ENCODE measurements at places on chromosomes 7 and 10.
A peak's percentile ranks its signal among the peaks of the same experiment; 100 is the strongest.

DNA sequence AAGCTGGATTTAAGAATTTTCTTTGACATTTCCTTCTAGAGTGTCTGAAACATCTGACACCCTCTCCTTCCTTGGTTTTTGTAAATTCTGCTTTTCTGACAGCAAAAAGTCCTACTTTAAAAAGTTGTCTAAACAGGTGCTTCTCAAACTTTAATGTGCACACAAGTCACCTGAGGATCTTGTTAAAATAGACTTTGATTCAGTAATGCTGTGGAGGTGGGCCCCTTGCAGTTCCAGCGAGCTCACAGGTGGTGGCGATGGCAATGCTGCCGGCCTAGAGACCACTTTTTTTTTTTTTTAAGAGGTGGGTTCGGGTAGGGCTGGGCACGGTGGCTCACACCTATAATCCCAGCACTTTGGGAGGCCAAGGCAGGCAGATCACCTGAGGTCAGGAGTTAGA is 77.1 kb downstream of the ABCC2 start:
- H3K27me3 ChIP-seq, result peaks cover 43% of the 10 kb centered on the region
- no peaks in the 10 kb centered on the region for H3K4me1 ChIP-seq
- no peak overlapping the region for H3K27ac ChIP-seq
- H3K4me3 ChIP-seq, result no peak overlapping the region
- no peak for DNase-seq

- DNase-seq, result no peak
- no peak overlapping the region for H3K27ac ChIP-seq
- H3K27me3 ChIP-seq, result peaks cover 4% of the 10 kb centered on the region
Observed at GRCh38 chr7:83643739-83644138, 5.2 kb downstream of the SEMA3E start.

GRCh38 chr7:2478800-2479199 is 2.6 kb upstream of the GRIFIN start:
- H3K4me3 ChIP-seq, result no peak overlapping the region
- H3K36me3 ChIP-seq, result no peaks in the 10 kb centered on the region

DNA sequence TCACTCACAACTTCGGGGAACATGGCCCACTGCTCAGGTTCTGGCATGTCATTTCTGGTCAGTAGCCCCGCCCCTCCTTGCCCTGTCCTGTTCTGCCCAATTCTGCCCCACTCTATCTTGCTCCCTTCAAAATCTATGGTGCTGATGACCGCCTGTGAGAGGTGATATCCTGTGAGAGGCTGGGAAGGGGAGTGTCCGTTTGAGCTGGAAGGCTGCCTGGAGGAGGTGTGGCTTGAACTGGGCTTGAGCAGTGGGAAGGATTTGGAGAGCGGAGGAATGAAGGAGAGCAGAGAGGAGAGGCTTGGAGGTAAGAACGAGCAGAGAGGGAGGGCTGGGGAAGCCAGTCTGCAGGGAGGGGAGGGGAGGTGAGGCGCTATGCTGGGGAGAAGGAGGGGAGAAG is 145.3 kb downstream of the RPS24 start:
- H3K27ac ChIP-seq, result no peak overlapping the region
- H3K4me3 ChIP-seq, result no peak overlapping the region
- no peaks in the 10 kb centered on the region for H3K4me1 ChIP-seq
- no peak for DNase-seq

- H3K4me3 ChIP-seq, result peak overlapping the region; percentile 43
- peaks cover 9% of the 10 kb centered on the region for H3K36me3 ChIP-seq
- peak overlapping the region; percentile 21 for H3K27ac ChIP-seq
- H3K27me3 ChIP-seq, result peaks cover 6% of the 10 kb centered on the region
- H3K4me1 ChIP-seq, result peaks cover 34% of the 10 kb centered on the region
Observed at GRCh38 chr7:50281680-50282445, 22.7 kb upstream of the IKZF1 start.

DNA sequence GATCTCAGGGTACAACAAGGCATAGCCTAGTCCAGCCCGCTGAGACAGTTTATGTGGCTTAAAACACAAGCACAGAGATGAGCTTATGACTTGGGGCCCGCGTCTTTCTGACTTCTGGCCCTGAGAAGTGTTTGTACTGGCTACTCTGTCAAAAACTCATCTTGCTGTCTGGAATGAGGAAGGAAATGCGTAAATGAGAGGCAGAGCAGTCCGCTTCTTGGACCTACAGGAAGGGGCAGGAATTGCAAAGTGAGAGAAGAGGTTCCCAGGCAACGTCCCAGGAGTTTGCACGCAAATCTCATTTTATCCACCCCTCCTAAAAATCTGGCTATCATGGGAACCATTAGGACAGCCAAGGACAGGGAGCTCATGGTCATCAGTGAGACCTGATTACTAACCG is 5.5 kb downstream of the ANXA11 start:
- no peak overlapping the region for H3K27ac ChIP-seq
- DNase-seq, result no peak
- H3K27me3 ChIP-seq, result no peaks in the 10 kb centered on the region
- H3K4me3 ChIP-seq, result no peak overlapping the region
- peaks cover 71% of the 10 kb centered on the region for H3K4me1 ChIP-seq

- no peak overlapping the region for H3K4me3 ChIP-seq
- H3K36me3 ChIP-seq, result no peaks in the 10 kb centered on the region
- no peak for DNase-seq
- H3K27ac ChIP-seq, result peak overlapping the region; percentile 7
- peaks cover 7% of the 10 kb centered on the region for H3K4me1 ChIP-seq
Observed at GRCh38 chr10:77823811-77824542, 102.6 kb downstream of the DLG5 start.
